ENCODE measurements at places on chromosomes 6 and 20.

DNA sequence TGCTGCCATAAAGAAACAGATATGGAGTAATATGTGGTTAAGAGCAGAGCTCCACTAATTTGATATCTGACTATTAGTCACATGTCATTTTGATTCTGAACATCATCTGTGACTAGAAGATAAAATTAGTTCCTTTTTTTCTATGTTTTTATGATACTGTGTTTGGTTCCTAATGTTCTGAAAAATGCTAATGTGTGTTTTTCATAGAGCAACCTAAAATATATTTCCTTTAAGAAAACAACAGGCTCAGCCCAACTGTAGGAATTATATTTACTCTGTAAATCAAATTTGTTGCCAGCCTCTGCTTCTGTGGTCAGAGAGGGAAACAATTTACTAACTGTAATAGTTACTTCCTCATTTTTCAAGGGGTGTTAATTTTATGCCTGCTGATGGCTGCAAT, 33.3 kb upstream of the TXLNB start:
- no peak for DNase-seq

- no peak for DNase-seq
Observed at GRCh38 chr6:96420294-96420693, 101.3 kb upstream of the UFL1 start.

- DNase-seq, result no peak
Observed at GRCh38 chr6:116265041-116265829, 11.4 kb upstream of the TSPYL4 start.

DNA sequence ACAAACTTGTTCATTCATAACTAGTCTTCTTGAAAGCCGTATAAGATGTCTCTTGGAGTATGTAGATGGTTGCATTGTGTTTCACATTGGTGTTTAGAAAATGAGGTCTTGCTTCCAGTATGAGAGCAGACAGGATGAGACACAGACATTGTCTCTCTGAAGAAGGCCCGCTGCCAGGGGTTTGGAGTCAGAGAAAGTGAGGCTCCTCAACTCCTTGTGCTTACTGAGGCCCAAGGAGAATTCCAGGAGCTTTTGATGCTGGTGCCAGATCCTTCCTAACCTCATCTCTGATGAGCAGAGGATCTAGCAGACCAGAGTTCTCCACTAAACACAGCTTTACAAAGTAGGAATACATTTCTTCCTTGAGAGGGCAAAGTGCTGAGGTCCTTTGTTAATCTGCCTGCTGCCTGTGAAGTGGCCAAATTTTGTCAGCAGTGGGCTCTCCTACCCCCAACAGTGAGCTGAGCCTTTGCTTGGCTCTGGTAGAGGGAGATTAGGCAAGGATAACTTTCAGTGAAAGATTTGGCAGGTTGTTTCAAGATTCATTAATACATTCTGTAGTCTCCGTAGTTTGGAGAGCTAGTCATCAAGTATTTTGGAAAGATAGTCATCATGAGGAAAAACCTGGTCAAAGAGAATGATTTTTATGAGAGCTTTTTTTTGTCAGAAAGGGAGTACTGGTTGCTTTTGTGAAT, 9.7 kb downstream of the MAPRE1 start:
- no peak for DNase-seq

DNA sequence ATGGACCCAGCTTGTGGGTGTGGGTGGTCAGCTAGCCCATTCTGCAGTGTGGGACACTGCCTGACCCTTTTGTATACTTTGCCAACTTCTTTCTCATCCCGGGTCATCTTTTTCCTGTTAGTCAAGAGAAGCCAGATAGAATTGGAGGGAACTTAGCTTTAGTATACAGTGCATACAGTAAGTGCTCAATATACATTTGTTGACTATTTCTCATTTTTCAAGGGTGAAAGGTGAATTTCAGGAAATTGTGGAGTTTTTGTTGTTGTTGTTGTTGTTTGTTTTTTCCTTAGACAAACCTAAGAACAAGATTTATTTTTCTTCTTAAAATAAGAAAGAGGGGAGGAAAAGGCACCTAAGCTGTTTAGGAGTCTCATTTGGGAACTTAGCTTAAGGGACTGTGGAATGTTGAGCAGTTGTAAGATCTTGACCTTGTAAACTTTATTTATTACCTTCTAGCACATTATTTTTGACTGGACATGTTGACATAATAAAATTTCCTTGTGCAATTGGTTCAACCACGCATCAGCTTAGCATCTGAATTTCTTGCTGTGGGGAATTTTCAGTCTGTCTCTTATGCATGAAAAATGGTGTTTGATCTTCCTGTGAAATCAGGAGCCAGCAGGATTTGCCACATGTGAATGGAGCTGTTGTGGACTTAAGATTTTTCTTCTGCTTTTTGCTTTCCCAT, 113.6 kb downstream of the ARID1B start:
- DNase-seq, result no peak
